ENCODE measurements at places on chromosomes 1 and 21.
A peak's percentile ranks its signal among the peaks of the same experiment; 100 is the strongest.

DNA sequence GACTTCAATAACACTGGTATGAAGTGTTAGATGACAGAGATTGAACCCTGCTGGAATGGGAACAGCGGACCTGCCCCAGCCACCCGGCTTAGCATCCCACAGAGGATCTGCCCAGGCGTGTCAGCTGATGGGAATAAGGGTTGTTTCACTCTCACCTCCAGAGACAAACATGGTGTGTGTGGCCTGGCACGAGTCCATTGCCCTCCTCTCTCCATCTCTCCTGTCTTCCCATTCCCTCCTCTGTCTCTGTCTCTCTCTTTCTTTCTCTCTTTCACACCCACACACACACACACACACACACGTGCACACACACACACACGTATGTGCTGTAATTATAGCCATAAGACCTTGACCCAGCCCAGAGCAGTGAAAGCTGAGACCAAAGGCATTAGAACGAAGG is 200.2 kb downstream of the HIVEP3 start:
- DNase-seq, result no peak

DNA sequence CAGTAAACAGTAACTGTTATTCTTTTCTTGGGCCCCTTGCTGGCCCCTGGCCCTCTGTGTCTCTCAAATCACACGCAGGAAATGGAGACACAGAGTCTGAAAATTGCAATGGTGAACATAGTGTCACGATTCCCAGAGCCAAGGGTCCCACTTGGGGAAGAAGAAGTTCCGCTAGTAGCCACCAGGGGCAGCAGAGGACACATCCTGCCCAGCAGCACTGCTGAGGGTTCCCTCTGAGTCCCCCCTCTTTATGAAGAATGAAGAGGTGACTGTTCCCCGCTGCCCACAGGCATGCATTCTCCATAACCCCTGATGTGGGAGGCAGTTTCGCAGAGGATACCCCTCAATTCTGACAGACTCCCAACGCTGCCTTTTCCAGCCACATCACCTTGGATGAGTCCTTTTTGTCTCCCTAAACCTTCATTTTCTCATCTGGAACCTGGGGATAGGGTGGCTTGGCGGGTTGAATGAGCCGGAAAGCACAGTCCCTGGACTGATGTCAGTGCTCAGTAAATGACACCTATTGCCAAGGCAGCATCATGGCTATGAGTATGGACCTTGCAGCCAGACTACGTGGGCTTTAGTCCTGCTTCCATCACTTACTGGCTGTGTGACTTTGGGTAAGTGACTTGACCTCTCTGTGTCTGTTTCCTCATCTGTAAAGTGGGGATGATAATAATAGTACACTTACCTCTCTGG is 238.0 kb upstream of the TMEM51 start:
- no peak for DNase-seq

GRCh38 chr1:197918807-197919345 is 1.7 kb downstream of the LHX9 start:
- DNase-seq, result no peak

- peak; percentile 61 for DNase-seq
These were observed 11.1 kb upstream of the C1orf174 start for GRCh38 chr1:3910857-3911845.

DNA sequence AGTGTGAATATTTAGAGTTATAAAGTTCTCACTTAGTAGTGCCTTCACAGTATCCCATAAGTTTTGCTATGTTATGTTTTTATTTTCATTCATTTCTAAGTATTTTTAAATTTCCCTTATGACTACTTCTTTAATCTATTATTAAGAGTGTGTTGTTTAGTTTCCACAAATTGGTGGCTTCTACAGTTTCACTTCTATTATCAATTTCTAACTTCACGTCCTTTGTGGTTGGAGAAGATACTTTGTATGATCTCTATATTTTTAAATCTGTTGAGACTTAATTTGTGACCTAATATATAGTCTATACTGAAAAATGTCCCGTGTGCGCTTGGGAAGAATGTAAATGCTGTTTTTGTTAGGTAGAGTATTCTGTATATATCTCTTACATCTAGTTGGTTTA is 11.7 kb downstream of the CHIA start:
- DNase-seq, result no peak

DNA sequence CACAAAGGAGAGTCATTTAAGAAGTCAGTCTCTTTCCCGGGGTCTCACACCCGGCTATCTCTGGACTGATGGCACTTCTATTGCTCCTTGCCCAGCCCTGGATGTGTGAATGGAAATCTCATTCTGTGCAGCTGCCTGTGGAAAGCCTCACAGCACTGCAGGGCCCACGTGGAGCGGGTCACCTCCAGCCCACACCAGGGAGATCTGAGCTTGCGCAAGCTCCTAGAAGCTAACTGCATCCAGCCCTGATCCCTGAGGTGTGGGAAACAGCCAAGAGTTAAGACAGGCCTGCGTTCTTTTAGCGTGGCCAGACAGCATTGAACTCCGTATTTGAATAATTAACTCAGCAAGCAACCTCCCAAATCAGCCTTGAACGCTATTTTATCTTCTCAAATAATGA is 150.5 kb downstream of the LRIG2 start:
- no peak for DNase-seq

DNA sequence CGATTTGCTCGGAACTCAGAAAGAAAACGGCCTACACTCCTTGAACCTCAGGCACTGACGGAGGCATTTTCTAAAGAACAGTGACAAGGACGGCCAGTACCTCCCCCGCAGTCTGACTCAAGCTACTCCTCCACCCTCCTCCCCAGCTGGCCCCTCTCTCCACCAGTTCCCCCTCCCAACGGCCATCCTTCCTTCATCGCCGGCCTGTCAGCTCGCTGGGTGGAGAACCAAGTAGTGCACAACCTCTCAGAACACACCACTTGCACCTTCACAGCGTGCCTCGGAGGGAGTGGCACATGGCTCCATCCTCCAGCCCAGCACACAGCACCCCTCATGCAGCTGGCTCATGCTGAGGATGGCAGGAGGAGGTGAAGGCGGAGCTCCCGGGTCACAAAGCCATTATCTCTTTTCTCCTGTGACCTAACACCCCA is 58.8 kb downstream of the TOR1AIP2 start:
- no peak for DNase-seq
